ENCODE measurements at places on chromosomes 5 and 9.

- no peak for DNase-seq
These were observed 689 bp downstream of the CNTRL start for GRCh38 chr9:121075251-121076036.

DNA sequence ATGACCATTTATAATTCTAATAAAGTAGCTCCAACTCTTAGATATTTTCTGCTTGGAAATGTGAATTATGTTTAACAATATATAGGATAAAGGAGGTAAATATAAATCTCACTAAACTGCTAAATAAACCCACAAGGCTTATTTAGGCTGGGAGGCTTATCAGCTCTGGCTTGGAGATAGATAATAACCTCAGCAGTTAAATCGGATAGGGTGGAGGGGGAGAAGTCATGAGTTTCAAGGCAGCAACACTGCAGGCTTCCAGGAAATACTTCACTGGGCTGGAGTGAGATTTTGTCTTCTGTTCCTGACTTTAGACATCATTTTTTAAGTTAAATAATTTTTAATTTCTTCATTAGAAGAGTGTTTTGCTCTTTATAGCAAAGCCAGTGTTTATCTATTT, 80.0 kb upstream of the ITGA2 start:
- DNase-seq = no peak

DNA sequence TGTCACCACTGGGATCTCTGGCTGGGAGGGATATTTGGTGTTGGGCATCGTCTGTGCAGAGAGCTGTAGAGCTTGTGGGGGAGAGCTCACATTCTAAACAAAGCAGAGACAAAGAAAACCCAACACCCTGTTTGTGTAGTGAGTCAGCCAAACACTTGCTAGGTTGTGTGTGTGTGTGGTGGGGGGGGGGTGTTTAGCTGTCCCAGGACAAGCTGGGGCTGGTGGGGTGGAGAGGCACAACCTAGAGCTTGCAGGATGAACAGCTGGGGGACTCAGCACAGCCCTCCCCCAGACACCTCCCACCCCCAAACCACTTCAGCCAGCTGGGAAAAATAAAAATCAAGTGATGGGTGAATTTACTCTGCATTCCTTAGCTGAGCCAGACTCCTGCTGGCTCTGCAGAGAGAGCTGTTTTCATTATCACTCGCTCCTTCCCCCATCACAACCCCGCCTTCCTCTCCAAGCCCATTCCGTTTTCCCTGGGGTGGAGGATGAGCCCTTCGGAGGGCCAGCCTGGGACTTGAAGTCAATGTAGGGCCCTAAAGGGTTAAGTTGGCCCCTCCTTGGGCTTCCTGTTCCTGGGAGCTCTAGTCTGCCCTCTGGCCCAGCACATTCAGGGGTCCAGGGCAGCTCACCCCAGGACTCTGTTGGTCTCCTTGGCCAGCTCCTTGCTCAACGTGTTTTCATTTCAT, 2.6 kb downstream of the OLFML2A start:
- DNase-seq = no peak

DNA sequence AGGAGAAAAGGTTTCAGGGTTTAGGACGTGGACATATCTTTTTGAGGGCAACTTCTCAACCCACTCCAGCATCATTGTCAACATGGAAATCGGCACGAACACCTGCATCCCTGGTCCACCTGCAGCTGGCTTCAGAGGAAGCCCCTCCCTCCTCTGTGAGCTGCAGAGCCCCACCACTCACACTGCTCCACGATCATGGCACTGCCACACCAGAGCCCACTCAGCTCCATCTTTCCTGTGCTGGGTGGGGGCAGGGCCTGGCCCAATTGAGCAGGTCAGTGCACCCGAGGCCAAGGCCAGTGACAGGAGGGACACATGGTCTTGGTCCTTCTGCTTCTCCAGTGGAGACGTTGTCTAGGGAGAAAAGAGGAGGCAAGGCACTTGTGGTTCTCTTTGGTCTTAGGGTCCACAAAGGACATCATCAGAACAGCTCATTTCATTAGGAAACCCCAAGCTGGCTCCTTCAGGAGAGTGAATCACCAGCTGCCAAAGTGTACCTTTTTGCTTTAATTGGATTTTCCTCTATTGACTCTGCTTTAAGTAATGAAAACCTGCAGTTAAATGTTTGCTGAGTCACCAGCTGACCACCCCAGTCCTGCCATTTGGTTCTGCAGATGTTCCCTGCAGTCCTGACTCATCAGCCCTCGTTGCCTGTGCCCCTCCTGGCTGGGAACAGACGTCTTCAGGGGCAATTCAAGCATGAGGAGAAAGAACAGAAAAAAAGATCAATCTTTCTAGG, 56.2 kb downstream of the UBE2QL1 start:
- no peak for DNase-seq

DNA sequence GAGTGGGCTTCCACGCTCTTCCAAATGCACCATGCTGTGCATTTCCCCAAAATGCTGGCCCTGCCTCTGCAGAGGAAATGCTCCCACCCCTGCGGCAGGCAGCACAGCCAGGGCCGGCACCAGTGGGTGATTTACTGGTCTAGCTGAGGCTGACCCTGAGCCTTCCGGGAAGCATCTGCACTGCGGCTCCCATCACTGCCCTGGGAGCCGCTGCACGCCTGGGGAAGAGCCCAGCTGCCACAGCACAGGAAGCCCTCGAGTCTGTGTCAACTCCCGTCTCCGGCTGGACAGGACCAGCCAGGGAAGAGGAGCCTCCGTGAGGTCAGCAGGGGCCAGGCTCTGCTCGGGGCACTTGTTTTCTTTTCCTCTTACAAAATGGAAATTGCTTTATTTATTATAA, 25.1 kb upstream of the EEIG1 start:
- peak; percentile 96 for DNase-seq

DNA sequence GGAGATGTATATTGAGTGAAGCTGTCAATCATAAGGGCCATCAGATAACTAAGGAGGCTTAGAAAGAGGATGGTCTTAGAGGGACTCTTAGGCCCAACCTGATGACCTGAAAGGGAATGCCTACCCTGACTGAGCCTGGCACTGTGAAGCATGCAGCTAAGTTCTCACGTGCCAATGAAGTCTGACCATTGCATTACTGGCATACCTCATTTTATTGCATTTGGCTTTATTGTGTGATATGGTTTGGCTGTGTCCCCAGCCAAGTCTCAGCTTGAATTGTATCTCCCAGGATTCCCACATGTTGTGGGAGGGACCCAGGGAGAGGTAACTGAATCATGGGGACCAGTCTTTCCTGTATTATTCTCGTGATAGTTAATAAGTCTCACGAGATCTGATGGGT, 421.6 kb upstream of the SGCD start:
- no peak for DNase-seq

All from kidney capillary endothelial cell (primary cell).